ENCODE measurements at places on chromosomes 7 and 10. TPM values are rescaled to one million over a fixed set of nuclear protein-coding genes. Genes with fewer than 3 reads are reported as not detected.

EGR2 gene
- 0.83 TPM for total RNA-seq

CDHR3 gene
- 0.34 TPM for total RNA-seq

EN2 gene
- total RNA-seq = not detected

FAM25G gene
- not detected for total RNA-seq

ODAD2 gene
- total RNA-seq = not detected

H2BK1 gene
- total RNA-seq = not detected

CYP3A5 gene
- 0.96 TPM for total RNA-seq

GRCh38 chr7:886626-887487, 10.5 kb downstream of the GET4 start:
- no peak overlapping the region for H3K27ac ChIP-seq
- H3K4me1 ChIP-seq = no peaks in the 10 kb centered on the region
- DNase-seq = no peak
- no peak overlapping the region for H3K4me3 ChIP-seq

DNA sequence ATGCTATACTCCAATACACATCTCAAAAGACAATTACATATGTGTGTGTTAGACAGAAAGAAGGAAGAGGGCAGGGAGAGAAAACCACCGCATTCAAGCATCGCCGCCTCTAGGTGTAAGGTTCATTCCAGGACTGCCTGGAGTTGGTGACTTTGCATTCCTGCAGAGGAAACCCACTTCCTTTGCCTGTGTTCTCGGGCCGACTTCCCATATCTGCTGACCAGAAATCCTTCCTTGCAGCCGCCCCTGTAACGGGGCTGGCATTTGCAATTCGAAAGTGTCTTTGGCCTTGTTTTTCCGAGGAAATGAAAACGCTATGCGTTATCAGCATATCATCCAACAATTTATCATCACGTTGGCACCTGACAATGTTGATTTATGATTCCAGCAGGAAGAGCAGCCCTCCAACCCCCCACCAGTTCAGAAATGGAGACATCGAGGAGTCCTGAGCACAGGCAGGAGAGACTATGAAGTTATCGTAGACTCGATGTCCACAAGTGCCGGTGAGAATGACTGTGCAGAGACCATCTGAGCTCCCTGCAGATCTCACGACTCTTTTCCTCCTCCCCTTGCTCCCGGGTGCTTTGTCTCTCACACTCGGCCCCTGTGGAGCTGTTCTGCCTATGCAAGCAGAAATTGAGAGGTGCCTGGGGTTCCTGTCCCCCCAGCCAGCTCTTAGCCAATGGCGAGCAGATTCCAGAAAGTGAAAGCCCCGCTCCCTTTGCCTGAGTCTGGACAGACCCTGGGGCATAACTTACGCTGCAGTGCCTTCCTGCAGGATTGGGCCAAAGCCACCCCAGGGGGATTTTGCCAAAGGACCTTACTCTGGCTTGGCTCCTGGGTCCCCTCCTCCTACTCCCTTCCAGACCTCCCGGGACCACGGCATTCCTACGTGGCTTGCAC, 68.9 kb upstream of the FOXK1 start:
- H3K4me3 ChIP-seq = no peak overlapping the region
- H3K27ac ChIP-seq = peak overlapping the region; percentile 42
- no peaks in the 10 kb centered on the region for H3K36me3 ChIP-seq

DNA sequence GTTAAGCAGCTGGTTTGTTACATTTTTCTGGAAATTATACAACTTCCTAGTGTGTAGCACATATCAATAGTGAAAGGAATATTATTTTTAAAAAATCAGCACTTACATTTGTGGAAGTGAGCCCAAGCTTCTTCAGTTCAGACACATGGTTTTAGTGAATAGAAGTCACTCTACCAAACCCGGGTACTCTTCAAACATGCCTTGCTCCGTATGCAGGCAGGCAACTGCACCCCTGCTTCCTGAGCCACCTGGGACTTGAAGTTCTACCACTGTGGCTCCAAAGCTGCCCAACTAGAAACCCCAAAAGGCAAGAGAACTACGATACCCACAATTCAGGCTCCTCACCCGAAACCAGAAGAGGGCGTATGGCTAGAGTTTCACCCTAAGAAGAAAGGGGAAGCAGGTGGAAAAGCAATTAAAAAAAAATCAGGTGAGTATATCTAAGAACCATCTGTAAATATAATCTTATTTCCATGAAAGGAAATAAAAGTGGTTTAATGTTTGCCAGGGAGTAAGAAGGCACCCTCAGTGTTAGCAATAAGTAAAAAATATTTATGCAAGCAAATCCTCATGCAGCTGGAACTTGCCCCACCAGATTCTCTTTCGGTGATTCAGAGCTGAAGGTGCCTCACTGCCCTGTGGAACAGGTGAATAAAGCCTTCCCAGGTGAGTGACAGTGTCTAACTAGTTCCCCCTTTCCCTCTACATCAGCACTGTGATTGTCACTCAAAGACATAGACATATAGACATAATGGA, at the start of gene MACC1:
MACC1 (minus strand) TSS at position 192 of the 756 bp plus-strand sequence. CDS start 55,522 bp downstream, outside the sequence.
- peak within 1 kb of the TSS; percentile 41 for H3K4me3 ChIP-seq
- H3K27me3 ChIP-seq = no peaks in the 10 kb centered on the region
- peak; percentile 38 for DNase-seq

GRCh38 chr7:70384024-70384423, 747.9 kb upstream of the GALNT17 start:
- H3K27me3 ChIP-seq = no peaks in the 10 kb centered on the region
- no peak overlapping the region for H3K4me3 ChIP-seq
- no peaks in the 10 kb centered on the region for H3K36me3 ChIP-seq
- H3K4me1 ChIP-seq = no peaks in the 10 kb centered on the region
- no peak for DNase-seq
- no peak overlapping the region for H3K27ac ChIP-seq

GRCh38 chr7:26198133-26198780, 2.3 kb downstream of the HNRNPA2B1 start:
- no peaks in the 10 kb centered on the region for H3K27me3 ChIP-seq
- H3K36me3 ChIP-seq = peaks cover 70% of the 10 kb centered on the region
- H3K4me1 ChIP-seq = peaks cover 30% of the 10 kb centered on the region
- peak; percentile 47 for DNase-seq
- peak overlapping the region; percentile 76 for H3K4me3 ChIP-seq
- H3K27ac ChIP-seq = peak overlapping the region; percentile 97

GRCh38 chr7:45253368-45253767, 95.8 kb downstream of the RAMP3 start:
- DNase-seq = no peak
- H3K36me3 ChIP-seq = no peaks in the 10 kb centered on the region
- H3K4me1 ChIP-seq = no peaks in the 10 kb centered on the region
- no peak overlapping the region for H3K4me3 ChIP-seq

GRCh38 chr10:32371101-32371500, 24.1 kb upstream of the EPC1 start:
- no peaks in the 10 kb centered on the region for H3K36me3 ChIP-seq
- H3K27ac ChIP-seq = no peak overlapping the region
- H3K4me3 ChIP-seq = no peak overlapping the region
- no peak for DNase-seq
- no peaks in the 10 kb centered on the region for H3K27me3 ChIP-seq

DNA sequence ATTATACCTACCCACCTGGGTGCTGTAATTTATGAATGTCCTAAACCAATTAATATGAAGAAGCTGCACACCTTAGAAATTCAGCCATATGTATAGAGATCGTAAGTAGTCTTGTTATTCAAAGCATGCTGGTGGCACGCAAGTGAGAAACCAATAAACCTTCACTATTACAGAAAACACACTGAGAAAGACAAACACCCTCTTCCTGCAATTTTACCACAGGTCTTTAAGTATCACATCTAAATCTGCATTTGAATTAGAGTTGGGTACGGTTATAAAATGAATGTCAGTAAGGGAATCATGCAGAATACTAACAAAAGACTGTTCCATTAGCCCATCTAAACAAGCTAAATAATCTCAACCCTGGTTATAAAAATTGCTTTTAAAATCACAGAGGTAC, 33.8 kb downstream of the CCNJ start:
- H3K4me3 ChIP-seq = no peak overlapping the region
- no peak for DNase-seq
- H3K36me3 ChIP-seq = no peaks in the 10 kb centered on the region
- H3K4me1 ChIP-seq = 0 out of 2 replicates have a peak, but pooled peaks cover 8% of the 10 kb centered on the region
- no peaks in the 10 kb centered on the region for H3K27me3 ChIP-seq

DNA sequence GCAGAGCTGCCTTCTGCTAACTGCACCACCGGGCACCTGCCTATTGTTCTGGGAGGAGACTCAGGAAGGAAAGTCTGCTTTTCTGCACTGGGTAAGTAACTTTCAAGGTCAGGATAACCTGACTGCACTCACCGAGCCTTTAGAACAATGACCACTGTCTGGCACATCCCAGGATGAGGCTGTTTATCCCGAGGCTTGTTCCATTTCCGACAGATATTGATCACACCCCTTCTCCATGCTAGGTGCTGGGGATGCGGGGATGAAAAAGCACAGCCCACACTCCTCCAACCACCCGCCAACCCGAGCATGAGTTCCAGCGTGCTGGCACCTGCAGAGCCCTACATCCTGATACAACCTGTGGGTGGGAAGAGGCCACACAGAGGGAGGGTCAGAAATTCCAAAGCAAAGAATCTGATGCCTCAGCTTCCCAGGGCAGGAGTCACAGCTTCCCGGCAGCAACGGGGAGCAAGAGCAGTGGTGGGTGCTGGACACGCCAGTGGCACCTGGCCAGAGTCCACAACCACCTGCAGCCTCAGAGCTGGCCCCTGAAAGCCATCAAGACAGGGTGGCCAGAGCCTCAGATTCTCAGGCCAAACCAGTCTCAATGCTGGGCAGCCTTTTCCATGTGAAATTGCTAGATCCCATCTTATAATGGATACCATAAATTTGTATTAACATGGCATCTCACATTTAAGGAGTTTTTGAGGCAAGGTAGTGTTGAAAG, 34.9 kb upstream of the CNPY1 start:
- no peaks in the 10 kb centered on the region for H3K36me3 ChIP-seq
- DNase-seq = no peak
- H3K4me1 ChIP-seq = peaks cover 9% of the 10 kb centered on the region
- H3K4me3 ChIP-seq = no peak overlapping the region
- H3K27ac ChIP-seq = no peak overlapping the region
- H3K27me3 ChIP-seq = peaks cover 91% of the 10 kb centered on the region

- H3K36me3 ChIP-seq = no peaks in the 10 kb centered on the region
- no peak overlapping the region for H3K4me3 ChIP-seq
- peaks cover 1% of the 10 kb centered on the region for H3K27me3 ChIP-seq
- DNase-seq = no peak
- no peaks in the 10 kb centered on the region for H3K4me1 ChIP-seq
Observed at GRCh38 chr10:11002485-11002884, 15.2 kb upstream of the CELF2 start.

GRCh38 chr7:27167916-27168264, 2.6 kb upstream of the HOXA9 start:
- no peaks in the 10 kb centered on the region for H3K36me3 ChIP-seq
- no peak overlapping the region for H3K27ac ChIP-seq
- H3K4me1 ChIP-seq = peaks cover 13% of the 10 kb centered on the region
- DNase-seq = no peak
- no peak overlapping the region for H3K4me3 ChIP-seq

DNA sequence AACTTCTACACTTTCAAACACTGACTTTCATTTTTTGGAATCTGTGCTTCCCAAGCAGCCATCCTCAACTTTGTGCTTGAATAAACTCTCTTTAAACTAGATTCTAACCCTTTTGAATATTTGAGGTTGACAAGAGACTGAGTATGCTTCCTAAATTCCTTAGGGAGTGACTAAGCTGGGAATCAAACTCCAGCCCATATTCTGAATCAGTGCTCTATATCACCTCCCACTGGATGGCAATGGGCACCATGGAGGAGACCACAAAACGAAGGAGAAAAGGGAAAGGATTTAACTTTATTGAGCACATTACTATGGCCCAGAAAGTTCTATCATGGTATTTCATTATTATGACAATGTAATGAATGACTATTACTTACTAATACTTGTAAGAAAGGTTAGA, 17.2 kb upstream of the SLC26A4 start:
- no peak overlapping the region for H3K27ac ChIP-seq
- no peaks in the 10 kb centered on the region for H3K4me1 ChIP-seq
- H3K36me3 ChIP-seq = no peaks in the 10 kb centered on the region
- peaks cover 6% of the 10 kb centered on the region for H3K27me3 ChIP-seq

DNA sequence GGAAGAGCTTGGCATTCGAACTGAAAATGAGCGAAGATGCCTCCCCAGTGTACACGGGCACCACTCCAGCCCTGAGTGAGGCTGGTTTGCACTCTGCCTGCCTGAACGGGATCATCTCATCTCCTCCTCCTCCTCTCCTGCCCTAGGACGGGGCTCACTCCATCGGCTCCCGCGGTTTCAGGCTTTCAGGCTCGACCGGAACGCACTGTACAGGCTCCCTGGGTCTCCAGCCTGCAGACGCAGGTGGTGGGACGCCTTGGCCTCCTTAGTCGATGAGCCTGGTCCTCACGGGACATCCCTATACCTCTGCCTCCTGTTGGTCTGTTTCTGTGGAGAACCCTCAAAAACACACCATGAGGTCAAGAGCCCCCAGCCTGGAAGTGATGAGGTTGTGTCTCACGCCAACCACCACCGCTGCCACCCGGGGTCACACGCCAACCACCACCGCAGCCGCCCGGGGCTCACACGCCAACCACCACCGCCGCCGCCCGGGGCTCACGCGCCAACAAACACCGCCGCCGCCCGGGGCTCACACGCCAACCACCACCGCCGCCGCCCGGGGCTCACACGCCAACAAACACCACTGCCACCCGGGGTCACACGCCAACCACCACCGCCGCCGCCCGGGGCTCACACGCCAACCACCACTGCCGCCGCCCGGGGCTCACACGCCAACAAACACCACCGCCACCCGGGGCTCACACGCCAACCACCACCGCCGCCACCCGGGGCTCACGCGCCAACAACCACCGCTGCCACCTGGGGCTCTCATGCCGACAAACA, 56.3 kb downstream of the FOXL3 start:
- peaks cover 45% of the 10 kb centered on the region for H3K27me3 ChIP-seq
- DNase-seq = no peak
- H3K4me1 ChIP-seq = peaks cover 11% of the 10 kb centered on the region
- H3K36me3 ChIP-seq = no peaks in the 10 kb centered on the region
- no peak overlapping the region for H3K4me3 ChIP-seq
- no peak overlapping the region for H3K27ac ChIP-seq

- no peaks in the 10 kb centered on the region for H3K4me1 ChIP-seq
- no peak overlapping the region for H3K4me3 ChIP-seq
- H3K27ac ChIP-seq = no peak overlapping the region
- DNase-seq = no peak
- H3K36me3 ChIP-seq = no peaks in the 10 kb centered on the region
- peaks cover 7% of the 10 kb centered on the region for H3K27me3 ChIP-seq
Observed at GRCh38 chr10:33212061-33212748, 122.3 kb downstream of the NRP1 start.

Measured in K562 (cell line).